ENCODE measurements at places on chromosomes 1 and 21. TPM values are rescaled to one million over a fixed set of nuclear protein-coding genes. Genes with fewer than 3 reads are reported as not detected.

DNA sequence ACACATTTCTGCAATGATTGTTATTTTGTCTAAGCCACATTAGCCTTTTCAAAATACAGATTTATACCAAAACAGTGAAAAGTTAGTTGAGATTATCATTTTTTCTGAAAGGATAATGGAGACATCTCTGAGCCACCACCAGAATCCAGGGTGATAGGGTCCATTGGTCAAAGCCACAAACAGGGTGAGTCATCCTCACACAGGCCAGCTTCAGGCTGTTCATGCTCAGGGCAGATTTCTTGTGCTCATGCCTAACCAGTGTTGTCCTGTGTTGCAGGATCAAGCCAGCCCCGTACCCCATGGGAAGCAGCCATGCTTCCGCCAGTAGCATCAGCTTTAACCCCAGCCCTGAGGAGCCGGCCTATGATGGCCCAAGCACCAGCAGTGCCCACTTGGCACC lies 13.4 kb downstream of the ELOA start:
- H3K4me3 ChIP-seq = no peak overlapping the region
- H3K4me1 ChIP-seq = peaks cover 8% of the 10 kb centered on the region
- no peak for DNase-seq
- H3K36me3 ChIP-seq = peaks cover 100% of the 10 kb centered on the region
- no peaks in the 10 kb centered on the region for H3K27me3 ChIP-seq
- no peak overlapping the region for H3K27ac ChIP-seq

GRCh38 chr1:91674107-91674506 lies 173.5 kb downstream of the CDC7 start:
- no peak overlapping the region for H3K27ac ChIP-seq
- DNase-seq = no peak
- H3K4me3 ChIP-seq = no peak overlapping the region
- H3K4me1 ChIP-seq = no peaks in the 10 kb centered on the region
- no peaks in the 10 kb centered on the region for H3K27me3 ChIP-seq

DNA sequence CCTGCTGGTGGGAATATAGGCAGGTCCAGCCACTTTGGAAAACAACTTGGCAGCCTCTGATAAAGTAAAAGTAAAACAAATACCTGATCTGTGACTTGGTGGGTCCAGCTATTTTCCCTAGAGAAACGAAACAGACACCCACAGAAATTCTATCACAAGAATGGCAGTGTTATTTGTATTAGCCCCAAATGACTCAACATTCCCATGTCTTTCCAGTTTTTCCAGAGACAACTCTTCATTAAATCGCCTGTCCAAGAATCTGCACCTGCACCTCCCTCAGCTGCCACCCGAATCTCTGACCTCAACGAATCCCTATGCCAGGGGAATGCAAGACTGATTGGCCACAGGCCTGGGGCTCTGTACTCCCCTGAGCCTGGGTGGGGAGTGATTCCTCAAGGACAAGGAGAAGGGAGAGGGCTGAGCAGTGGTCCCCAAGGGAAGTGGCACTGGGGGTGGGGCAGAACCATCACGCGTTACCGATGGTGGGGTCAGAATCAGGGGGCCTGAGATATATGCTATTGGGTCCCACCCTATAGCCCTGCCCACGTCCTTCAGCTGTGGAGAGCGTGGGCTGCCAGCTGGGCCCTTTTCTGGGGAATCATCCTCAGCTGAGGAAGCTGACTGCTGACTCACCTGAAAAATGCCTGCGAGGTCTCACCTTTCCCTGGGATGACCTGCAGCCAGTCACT lies 553.0 kb downstream of the PTPRU start:
- no peak for DNase-seq
- no peaks in the 10 kb centered on the region for H3K4me1 ChIP-seq

Gene EFHD2
- total RNA-seq = 64.3 TPM

Gene F5
- total RNA-seq = 1.6 TPM

Gene TEX38
- total RNA-seq = not detected

Gene ITGB2
- 370 TPM for total RNA-seq

Gene HMCN1
- total RNA-seq = 45.4 TPM
